GF-D8 (cell line): ENCODE measurements at places on chromosomes 16 and 17.
A peak's percentile ranks its signal among the peaks of the same experiment; 100 is the strongest.

- DNase-seq = no peak
Observed at GRCh38 chr17:47882695-47883588, 13.1 kb upstream of the SP2 start.

DNA sequence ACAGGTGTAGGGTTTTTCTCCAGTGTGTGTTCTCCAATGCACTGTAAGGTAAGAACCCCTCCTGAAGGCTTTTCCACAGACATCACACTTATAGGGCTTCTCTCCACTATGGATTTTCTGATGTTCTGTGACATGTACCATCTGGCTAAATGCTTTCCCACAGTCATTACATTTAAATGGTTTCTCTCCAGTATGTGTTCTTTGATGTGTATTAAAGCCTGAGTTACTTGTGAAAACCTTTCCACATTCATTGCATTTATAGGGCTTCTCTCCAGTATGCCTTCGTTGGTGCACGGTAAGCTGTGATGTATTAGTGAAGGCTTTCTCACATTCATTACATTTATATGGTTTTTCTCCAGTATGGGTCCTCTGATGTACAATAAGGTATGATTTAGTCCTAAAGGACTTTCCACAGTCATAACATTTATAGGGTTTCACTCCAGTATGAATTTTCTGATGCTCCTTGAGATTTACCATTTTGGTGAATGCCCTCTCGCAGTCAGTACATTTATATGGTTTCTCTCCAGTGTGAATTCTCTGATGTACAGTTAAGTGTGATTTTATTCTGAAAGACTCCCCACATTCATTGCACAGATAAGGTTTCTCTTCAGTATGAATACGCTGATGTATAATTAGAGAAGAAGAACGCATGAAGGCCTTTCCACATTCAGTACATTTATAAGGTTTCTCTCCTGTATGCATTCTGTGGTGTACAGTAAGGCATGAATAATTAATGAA is 30.9 kb downstream of the ZNF624 start:
- DNase-seq = no peak

GRCh38 chr17:67982034-67982640 is 14.1 kb downstream of the C17orf58 start:
- DNase-seq = no peak

DNA sequence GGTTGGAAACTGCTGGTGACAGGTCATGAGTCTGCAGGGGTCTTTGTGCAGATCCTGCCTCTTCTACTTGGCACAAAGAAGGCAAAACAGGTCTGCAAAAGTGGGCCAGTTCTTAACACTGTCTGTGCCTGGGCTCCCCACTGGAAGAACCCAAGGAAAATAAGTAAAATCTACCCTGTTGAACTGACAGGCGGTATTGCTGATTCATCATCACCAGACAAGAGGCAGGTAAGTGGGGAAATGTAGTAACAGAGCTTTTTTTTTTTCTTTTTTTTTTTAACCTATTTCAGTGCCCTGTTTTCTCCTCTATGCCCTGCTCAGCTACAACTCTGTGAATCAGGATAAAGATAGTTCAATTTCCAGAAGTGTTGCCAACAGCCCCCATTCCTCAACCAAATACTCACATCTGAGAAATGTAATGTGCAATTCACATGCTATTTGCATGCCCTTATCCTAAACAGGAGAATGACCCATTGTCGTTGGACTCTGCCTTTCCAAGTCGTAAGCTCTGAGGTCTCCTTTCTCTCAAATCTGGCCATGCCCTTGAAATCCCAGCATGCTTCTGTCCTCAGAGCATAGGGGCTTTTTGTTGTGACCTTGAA is 237.0 kb downstream of the SOX9 start:
- no peak for DNase-seq

- no peak for DNase-seq
Observed at GRCh38 chr17:2455956-2456355, 55.1 kb upstream of the MNT start.

DNA sequence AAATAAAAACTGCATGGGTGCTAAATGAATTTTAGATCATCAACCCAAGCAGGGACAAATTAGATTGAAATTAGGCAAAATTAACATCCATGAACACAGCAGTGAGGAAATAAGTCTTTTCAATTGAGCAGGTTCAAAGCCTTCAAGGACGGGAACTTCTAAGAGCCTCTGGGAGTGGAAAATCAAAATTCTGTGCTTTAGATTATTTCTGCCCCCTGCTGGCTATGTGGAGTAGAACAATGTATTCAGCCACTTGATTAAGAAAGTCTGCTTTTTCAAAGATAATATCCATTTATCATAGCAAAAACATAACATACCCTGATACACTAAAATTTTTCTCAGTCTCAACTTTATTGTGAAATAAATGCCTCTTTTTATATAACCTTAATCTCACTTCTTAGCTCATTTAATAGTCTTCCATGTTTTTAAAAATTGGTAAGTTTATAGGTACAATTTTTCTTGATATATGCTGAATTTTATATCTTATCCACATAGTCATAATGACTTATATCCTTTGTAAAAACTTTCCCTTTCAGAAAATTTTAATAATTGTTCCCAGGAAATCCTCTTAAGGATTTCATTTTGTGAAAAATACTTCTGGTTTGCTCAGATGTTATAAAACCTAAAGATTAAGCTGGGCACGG is 28.1 kb upstream of the NOL11 start:
- peak; percentile 6 for DNase-seq

- no peak for DNase-seq
Observed at GRCh38 chr16:19524356-19524615, 544 bp downstream of the CCP110 start.

DNA sequence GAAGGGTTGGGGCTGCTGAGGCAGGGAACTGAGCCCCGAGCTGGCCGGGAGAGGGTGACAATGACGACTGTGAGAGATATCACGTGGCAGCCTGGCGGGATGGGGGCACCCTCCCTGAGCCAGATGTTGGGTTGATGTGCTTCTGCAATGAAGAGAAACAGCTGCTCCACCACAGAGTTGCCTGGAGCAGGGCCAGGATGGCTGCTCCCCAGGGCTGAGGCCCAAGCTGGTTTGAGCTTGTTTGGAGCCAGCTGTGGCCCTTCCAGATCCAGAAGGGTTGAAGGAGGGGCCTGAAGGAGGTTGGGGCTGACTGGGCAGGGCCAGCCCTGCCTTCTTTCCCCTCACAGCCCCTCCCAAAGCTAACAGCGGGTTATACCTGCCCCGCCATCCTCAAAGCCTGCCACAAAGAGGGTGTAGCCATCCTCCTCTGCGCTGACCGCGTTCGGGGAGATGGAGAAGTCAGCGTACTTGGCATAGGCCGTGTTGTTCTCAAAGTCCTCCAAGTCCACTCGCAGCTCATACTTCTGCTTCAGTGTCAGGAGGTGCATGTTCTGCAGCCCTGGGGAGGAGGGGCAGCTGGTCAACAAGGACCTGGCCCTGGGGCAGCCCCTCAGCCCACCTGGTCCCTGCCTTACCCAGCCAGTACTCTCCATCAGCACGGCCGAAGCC is 2.1 kb downstream of the MFAP4 start:
- peak; percentile 29 for DNase-seq

DNA sequence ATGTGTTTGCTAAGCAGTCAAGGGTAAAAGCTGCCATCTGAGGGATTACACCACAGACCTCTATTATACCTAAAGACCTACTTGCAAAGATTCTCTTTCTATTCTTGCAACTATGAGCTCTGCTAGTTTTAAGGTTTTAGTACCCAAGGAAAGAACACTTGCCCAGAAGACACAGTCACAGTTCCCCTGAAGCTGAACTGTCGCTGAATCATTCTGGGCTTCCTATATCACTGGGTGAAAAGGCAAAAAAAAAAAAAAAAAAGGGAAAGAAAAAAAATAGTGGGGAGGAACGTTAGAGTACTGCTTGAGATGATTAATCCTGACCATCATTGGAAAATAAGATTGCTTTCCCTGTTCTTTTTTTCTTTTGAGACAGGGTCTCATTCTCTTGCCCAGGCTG is 37.9 kb downstream of the LYRM1 start:
- DNase-seq = no peak

- no peak for DNase-seq
Observed at GRCh38 chr17:16986391-16986790, 14.5 kb upstream of the TNFRSF13B start.

DNA sequence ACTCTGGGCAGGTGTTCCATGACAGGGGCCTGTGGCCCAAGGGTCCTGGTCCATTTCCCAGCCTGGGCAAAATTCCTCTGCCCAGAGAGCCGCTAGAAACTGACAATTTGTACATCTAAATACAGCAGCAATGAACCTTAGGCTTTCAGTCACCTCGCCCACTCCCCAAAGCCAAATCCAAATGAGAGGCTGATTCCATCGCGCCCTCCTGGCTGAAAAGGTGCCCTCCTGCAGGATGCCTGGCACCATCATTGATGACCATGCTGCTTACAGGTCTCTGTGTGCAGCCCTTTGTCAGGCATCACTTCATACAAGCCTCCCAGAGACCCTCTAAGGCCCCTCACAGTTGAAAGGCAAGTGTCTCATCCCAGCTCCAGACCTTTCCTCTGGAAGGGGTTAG is 114.7 kb downstream of the C16orf78 start:
- DNase-seq = no peak

- no peak for DNase-seq
Observed at GRCh38 chr17:82820278-82821251, 19.3 kb downstream of the ZNF750 start.

- no peak for DNase-seq
Observed at GRCh38 chr17:48046296-48046695, 1.9 kb upstream of the NFE2L1 start.

DNA sequence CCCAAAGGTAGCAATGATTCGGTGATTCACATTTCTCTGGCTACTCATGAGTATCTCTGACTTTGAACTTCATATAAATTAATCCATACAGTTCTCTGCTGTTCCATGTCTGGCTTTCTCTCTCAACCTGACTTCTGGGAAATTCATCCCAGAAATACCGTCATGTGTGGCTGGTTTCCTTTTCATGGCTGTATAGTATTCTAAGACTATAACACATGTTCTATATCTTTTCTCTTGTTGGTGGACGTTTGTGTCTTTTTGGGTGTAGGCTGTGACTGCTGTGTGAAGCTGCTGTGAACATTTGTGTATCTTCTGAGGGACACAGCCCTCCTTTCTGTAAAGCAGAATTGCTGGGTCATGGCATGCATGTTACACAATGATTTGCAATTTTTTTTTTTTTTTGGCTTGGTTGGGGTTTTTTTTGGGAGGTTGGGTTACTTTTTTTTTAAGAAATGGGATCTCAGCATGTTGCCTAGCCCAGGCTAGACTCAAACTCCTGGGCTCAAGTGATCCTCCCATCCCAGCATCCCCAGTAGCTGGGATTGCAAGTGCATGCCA is 6.3 kb downstream of the TTYH2 start:
- DNase-seq = no peak

DNA sequence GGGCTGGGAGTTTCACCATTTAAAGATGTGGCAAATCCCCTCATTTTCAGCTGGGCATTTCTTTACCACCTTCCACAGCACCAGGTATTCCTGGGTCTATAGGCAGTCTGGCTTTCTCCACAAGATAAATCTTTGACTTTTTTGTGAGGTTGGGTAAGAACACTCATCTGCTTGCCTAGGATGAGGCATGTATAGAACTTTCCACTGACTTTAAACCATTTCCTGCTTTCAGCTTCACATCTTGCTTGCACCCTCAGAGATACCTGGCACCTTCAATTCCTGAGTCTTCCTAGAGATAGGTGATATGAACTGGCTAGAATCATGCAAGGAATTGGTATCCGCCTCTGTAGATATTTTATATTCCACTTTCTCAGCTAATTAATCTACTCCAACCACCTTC is 27.9 kb downstream of the SMURF2 start:
- no peak for DNase-seq

GRCh38 chr17:72409405-72410002 is 288.7 kb downstream of the SOX9 start:
- DNase-seq = no peak

- no peak for DNase-seq
Observed at GRCh38 chr17:77579682-77580081, 378.8 kb upstream of the TNRC6C start.

DNA sequence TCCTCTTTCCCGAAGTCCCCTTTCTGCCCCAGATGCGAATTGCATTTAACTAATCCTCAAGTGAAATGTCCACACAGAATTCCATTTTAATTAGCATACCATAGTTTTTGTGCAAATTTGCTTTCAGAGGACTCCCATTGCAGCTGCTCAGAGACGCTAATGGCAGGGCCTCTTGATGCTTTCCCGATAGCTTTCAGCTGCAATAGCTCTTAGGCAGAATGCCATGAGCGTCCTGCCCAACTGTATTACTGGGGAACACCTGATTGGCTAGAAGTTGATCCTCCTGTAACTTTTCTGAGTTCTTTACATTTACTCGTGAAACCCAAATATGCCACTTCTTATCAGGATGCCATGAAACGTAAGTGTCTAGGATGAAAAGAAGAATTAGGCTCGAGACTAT is 203.0 kb downstream of the UTP18 start:
- no peak for DNase-seq

DNA sequence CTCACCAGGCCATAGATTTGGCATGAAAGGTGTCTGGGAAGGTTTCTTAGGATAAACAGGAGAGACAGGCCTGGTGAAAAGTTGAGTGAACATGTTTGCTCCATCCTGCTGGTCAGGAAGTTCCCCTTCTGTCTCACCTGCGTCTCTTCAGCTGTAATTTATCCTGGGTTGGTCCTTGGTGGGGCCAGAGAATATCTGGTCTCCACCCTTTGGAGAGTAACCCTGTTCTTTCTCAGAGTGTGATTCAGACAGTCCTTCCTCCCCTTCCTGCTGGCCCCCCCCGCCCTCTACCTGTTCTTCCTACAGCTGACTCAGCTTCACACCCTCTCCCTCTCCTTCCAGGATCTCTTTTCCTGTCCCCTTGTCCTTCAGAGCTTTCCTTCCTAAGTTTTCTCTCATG is 17.1 kb downstream of the MINK1 start:
- DNase-seq = no peak

DNA sequence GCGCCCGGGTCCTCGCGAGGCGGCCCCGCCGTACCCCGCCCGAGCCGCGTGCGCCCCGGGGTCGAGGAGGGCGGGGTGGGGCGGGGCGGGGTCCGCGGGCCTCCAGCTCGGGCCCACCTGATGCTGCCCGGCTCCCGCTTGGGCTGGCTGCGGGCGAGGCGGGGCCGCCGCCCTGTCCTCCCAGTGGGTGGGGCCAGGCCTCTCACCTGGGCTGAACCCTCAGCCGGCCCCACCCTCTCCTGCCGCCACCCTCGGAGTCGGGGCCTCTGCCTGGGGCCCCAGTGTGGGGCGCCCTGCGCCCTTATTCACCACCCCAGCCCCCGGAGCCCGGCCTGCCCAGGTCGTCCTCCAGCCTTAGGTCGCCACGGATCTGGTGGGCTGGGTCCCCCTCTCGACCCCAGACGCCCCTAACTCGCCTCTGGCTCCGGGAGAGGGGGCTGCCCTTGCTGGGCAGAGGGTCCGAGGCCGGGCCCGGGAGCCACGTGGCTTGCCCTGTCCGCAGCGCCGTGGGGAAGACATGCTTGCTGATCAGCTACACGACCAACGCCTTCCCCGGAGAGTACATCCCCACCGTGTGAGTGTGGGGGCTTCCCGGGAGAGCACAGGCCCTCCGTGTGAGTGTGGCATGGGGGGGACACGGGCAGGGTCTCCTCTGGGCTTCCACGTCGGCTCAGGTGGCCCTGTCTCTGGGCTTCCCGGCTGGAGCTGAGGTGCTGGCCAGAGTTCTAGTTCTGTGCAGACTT is 578 bp downstream of the RAC3 start:
- no peak for DNase-seq
